ENCODE measurements at places on chromosomes 12 and 14.

- no peak for DNase-seq
These were observed 991.4 kb downstream of the NRXN3 start for GRCh38 chr14:79161571-79161970.

DNA sequence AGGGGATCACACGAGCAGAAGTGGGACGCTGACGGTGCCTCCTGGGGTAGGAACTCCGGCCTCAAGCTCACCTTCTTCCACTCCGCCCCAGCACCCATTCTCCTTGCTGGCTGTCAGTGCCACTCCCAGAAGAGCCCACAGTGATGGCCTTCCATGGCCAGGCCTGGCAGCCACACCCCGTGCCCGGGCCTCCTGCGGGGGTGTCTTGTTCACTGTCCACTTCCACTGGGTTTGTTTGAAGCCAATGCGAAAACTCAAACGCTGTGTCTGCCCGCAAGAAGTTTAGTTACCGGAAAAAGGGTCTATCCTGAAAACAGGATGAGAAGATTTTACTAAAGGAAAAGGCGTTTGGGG is 38.1 kb downstream of the CCDC88C start:
- no peak for DNase-seq

GRCh38 chr12:101967506-101967905 is 90.1 kb downstream of the DRAM1 start:
- DNase-seq = no peak

- DNase-seq = no peak
These were observed 57.8 kb downstream of the RIMBP2 start for GRCh38 chr12:130658145-130658911.

- DNase-seq = no peak
These were observed 56.1 kb downstream of the EPS8 start for GRCh38 chr12:15733136-15733535.

- DNase-seq = no peak
These were observed 92.9 kb downstream of the PAWR start for GRCh38 chr12:79597910-79598309.

GRCh38 chr12:24678436-24678835 is 270.5 kb downstream of the BCAT1 start:
- no peak for DNase-seq

GRCh38 chr12:92439420-92439805 is 263.4 kb upstream of the PLEKHG7 start:
- DNase-seq = no peak

All from stimulated activated CD8-positive, alpha-beta memory T cell treated with anti-CD3 and anti-CD28 coated beads, Interleukin-15, amount 100 ng/mL, for 24 hours (primary cell).